Stimulated activated CD8-positive, alpha-beta memory T cell treated with anti-CD3 and anti-CD28 coated beads, Interleukin-15, amount 100 ng/mL, for 1 hour (primary cell): ENCODE measurements at places on chromosomes 2 and 18.

- no peak for DNase-seq
These were observed 191.3 kb downstream of the MYO1B start for GRCh38 chr2:191436368-191437055.

DNA sequence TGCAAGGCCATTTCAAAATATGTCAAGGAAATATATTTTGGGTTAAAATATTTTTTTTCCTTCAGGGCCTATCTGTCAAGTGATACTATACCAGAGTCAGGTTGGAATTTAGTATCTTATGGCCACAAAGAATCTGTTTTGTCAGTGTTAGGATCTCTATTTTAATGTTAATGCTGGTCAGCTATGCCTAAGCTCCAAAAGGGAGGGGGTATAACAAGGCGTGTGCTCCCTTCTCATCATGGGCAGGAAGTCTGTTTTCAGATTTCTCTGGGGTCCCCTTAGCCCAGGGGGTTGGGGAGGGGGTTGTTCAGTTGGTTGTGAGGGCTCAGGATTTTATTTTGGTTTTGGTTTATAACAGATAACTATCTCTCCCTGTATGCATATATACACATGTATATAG is 126.4 kb downstream of the TMEM163 start:
- no peak for DNase-seq

DNA sequence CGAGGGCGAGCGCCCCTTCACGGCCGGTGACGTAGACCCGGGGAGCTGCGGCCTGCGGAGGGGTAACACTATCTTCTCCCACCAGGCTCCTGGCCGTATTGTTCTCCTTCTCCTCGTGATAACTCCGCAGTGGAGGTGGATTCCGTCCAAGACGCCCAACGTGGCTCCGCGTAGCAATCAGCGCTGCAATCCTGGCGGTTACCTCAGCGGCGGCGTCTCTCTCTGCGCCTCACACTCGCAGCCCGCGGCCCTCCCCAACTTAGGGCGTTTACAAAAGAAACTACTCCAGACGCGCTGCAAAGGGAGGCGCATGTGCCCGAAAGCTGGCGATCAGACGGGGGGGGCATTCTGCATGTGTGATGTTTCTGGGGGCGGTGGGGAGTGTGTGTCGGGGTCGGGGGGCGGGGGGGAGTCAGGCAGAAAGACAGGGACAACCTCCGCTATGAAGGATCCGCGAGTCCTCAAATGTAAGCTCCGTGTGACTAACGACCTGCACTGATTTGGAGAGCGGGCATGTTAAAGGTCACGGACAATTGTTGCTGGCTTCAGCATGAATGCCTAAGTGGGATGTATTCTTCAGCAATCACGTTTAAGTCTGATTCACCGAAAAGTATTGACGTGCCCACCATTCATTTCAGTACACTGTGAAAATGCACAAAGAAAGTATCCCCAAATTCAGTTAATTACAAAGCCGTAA is 1.3 kb upstream of the ZNF516 start:
- DNase-seq: no peak

GRCh38 chr2:223095207-223095606 is 43.2 kb downstream of the KCNE4 start:
- no peak for DNase-seq

- no peak for DNase-seq
These were observed 15.0 kb upstream of the RAB27B start for GRCh38 chr18:54813305-54813704.

DNA sequence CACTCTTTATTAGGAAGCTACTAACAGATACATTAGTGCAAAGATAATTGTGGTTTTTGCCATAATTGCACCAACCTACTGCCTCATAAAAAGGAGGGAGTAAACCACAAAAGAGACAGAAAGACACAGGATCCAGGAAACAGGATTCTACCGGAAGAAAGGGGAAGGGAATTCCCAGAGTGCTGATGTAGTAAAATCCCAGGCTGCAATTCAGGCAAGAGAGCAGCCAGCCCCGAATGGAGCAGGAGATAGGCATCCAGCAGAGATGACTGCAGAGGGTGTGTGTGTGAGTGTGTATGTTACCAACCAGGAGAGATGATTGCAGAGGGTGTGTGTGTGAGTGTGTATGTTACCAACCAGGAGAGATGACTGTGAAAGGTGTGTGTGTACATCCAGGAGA is 84.4 kb downstream of the KCNS3 start:
- DNase-seq: no peak

DNA sequence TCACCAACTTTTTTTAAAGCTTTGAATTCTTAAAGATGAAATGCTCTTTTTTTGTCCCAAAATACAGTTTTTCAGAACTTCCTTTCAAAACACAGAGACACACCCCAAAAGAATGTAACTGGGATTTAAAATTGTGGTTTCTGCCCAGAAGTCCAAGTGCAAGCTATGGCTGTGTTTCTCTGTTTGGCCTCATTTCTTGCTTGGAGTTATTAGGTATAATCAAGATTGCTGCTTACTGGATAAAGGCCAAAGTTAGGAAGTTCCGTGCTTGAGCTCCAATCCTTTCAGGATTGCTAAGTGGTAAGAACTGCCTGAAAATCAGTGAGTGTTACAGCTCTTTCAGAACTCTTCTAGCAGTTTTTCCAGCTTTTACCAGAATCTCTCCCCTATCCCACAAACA is 16.9 kb downstream of the ZBTB7C start:
- no peak for DNase-seq
